ENCODE measurements at places on chromosomes 2 and 18.

DNA sequence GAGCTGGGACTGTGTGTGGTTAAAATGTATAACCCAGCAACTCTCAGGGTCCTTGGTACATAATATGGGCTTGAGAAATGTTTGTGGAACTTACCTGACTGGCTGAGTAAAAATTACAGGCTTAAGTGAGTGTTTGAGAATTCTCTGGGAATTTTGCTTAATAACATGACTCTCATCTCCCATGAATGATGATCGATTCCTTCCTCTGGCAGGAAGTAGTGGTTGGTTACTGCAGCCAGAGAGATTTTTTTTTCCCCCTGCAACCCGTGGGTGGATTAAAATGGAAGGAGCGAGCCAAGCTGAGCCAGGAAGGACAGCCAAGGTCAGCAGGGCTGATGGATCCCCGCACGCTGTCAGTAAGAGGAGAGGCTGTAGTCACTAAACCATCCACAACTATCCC, 40.6 kb upstream of the RFX8 start:
- DNase-seq = peak; percentile 58

DNA sequence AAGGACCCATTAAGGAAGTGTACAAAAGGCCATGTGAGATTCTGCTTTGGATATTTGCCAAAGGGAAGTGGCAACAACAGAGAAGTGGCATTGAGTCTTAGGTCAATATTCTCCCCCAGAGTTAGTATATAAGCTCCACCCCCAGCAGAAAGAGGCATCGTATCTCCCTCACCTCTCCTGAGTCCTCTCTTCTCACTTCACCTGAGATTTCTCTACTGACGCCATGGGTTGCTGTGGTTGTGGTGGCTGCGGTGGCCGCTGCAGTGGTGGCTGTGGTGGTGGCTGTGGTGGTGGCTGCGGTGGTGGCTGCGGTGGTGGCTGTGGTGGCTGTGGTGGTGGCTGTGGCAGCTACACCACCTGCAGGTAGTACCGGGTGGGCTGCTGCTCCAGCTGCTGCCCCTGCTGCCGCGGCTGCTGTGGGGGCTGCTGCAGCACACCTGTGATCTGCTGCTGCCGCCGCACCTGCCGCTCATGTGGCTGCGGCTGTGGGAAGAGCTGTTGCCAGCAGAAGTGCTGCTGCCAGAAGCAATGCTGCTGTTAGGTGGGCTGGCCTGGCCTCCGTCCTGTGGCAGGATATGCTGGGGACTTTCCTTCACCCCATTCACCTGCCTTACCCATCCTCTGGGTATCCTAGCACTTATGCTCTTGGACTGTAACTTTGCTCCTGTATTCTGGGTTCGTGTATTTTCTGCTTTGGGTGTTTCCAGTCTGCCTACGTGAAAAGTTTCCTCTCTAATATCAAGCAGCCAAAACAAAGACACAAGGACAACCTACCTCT, 5.9 kb downstream of the SCYGR3 start:
- DNase-seq = no peak

DNA sequence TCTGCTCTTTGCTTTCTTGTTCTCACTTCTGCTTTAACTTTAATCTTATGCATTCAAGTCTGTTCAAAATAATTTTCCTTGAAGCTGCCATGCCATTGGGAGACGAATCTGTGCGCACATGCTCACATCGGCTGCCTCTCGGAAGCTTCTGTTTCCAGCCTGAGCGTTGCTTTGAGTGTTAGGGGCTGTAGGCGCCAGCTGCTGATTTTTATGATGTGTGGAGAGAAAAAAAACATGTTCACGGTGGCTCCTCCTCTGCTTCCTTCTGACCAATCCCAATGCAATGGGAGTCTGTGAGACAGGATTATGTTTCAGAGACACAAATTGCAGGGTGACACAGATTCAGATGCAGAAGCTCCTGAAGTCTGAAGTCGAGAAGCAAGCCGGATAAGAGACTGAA, at the start of gene MC4R:
MC4R (minus strand) TSS at position 180 of the 400 bp plus-strand sequence. CDS start 426 bp downstream, outside the sequence.
- DNase-seq = peak; percentile 86

GRCh38 chr2:95009412-95009811, 16.1 kb upstream of the MAL start:
- no peak for DNase-seq

DNA sequence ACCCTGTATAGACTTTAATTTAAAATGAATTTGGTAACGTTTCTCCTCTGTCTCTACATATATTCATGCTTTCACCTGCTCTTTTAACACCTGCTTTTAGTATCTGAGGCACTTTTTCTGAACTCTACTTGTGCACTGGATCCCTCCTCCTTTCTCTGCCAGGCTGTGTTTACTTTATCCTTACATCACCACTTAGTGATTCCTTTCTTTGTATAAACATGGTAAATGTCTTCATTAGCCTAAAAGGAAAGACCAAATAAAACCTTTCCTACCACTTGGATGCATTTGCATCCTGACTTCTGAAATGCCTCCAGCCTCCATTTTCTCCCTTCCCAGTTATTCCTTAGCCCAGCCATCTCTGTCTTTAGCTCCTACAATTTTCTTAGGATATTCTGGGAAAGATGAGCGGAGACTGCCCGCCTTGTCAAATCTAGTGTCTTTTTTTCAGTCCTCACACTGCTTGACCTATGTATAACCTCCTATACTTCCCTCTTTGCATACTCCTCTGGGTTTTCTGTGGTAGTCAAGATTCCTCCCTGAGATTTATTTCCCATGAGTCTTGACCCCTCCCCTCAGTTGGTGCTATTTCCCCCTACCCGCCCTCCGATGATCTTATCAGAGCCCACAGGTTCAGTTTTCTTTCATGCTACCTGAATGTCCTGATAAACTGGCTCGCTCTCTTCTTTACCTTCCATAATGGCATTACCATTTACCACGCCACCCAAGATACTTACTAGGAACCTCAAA, 44.8 kb downstream of the REL start:
- DNase-seq = peak; percentile 23

GRCh38 chr18:77086034-77086433, 46.5 kb downstream of the MBP start:
- peak; percentile 80 for DNase-seq

DNA sequence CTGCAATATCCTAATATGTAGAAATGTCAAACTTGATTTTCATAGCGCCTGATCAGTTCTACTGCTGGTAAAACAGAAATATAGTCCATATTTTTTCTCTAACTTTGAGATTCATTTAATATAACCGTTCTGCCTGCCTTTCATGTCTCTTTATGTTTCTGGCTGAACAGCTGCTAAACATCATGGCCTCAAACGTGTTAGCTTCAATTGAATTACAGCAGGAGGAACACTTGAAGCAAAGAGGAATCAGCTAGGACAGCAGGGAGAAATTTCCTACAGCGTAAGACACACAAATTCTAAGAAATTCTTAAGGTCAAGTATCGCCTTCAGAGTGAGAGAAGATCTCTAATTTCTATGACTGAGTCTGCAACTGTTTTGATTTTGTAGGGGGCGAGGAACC, 433.2 kb downstream of the FBXO15 start:
- no peak for DNase-seq

GRCh38 chr2:27051902-27052645, 606 bp downstream of the AGBL5 start:
- DNase-seq = no peak

DNA sequence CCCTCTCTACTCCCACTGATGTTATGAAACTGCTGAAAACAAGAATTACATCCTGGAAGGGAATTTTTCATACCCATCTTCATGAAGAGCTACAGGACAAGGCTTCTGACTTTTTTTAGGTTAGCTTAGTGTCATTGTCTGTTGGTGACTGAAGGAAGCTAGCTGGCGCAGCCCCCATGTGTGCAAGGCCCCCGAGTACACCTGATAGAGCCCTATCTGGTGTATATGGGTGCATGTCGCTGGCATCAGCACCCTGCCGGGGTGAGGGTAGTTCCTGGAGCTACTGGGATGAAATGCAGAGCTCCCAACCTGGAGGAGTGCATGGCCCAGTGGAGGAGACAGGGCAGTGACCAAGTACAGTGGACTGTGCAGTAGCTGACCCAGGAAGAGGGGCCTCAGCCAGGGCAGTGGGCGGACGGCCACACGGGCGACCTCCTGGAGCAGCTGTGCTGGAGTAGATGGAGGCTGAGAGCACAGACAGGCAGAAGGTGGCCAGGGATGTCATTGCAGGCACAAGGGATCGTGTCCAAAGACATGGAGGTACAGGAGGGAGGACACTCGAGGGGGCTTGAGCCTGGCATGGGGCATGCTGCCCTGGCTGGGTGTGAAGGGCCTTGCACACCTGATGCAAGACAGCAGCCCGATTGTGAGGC, 12.1 kb downstream of the IMPA2 start:
- DNase-seq = no peak

GRCh38 chr18:7273301-7273921, 42.5 kb downstream of the LRRC30 start:
- peak; percentile 76 for DNase-seq

GRCh38 chr2:102181376-102181775, 5.4 kb upstream of the IL1RL2 start:
- DNase-seq = no peak

- no peak for DNase-seq
Observed at GRCh38 chr2:64479259-64480117, 25.5 kb downstream of the LGALSL start.

DNA sequence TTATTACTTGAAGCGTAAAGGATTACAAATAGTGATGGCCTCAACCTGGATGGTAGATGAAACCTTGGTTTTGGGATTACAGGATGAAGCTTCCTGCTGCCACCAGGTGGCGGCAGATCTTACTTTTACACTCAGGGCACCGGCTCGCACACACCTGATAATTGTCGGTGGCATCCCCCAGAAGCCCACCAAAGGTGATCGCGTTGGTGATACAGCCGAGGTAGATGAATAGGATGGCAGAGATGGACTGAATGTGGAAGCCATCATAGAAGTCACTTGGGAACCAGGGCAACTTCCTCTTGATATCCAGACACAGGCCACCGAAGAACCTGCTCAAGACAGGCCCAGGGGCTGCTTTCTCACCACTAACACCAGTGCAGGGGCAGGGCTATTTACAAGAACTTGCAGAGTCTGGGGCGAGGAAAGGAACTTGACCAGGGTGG, 51.8 kb downstream of the MTHFD2 start:
- DNase-seq = peak; percentile 33

DNA sequence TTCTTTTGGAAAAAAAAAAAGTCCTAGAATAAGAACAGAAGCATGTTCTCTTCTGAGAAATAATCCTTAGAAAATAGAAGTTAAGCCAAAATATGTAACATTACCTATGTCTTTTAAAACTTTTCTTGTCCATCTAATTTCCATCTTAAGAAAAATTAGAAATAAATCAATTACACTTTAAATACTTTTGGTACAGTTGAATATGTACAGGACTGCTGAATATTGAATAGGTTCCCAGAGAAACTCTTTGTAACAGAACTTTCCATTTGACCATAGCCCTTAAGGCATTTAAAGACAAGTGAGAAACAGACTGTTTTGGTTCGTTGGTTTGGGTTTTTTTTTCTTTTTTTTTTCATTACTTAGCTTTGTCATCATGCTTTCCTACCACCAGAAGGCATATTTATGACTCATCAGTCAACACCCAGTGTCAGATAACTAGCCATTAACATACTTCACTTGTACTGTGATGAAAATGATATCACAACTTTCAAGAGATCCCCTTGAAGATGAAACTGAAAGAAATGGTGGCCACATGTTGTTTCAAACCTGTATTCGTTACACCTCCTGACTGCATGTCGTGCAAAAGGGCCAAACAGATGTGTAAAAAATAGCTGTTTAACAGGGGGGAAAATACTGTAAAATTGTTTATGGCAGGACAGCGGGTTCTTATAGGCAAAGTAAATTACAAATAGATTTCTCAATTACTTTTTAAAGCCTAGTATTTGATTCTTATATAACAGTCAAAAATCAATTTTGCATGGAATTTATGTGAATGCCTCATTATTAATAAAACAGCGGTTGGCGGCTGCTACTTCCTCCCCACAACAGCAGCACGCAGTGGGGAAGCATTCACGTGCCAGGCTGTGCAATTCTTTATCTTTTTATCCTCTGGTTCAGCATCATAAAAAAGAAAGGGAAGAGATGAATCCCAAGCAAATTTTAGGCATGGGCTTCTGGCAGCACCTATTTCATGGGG, 280.7 kb upstream of the HNRNPA3 start:
- peak; percentile 34 for DNase-seq

- no peak for DNase-seq
Observed at GRCh38 chr2:240293557-240294461, 141.7 kb upstream of the GPC1 start.

DNA sequence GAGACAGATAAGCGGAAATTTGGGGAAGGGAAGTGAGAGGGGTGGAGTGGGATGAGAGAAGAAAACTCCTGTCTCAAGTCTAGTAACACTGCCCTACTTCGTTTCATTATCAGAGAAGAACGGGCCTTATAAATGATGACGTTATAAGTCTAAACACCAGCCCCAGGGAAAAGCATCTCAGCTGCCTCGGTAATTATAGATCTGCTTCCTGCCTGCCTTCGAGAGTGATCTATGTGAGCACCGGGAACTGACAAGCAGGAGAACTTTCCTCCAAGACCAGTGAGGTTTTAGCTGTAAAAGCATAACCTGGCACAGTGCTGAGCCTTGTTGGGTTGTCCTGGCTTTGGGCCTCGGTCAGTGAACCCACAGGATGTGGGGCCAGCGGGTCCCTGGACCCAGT, 227.9 kb upstream of the SIX2 start:
- peak; percentile 25 for DNase-seq

GRCh38 chr2:27808418-27808817, 36.9 kb downstream of the MRPL33 start:
- DNase-seq = no peak

- DNase-seq = no peak
Observed at GRCh38 chr2:18475884-18476283, 84.6 kb downstream of the RDH14 start.

DNA sequence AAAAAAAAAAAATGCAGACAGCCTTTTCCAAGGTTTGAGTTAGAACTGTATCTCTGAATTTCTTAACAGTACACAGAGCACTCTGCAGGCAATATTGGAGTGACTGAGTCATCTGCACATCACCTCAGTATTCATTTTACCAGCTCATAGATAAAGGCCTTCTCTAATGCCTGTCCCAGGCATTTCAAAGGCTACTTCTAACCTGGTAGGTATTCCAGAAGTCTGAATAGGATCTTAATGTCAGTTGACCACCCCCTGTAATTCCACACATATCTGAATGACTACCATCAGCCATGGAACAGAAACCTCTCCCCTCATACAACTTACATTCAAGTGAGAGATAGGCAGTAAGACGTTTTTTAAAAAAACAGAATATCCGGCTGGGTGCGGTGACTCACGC, 9.0 kb downstream of the METTL21A start:
- DNase-seq = peak; percentile 57

GRCh38 chr2:183459466-183459865, 335.2 kb downstream of the NUP35 start:
- DNase-seq = no peak

GRCh38 chr18:55743736-55744135, 155.7 kb upstream of the TCF4 start:
- no peak for DNase-seq

DNA sequence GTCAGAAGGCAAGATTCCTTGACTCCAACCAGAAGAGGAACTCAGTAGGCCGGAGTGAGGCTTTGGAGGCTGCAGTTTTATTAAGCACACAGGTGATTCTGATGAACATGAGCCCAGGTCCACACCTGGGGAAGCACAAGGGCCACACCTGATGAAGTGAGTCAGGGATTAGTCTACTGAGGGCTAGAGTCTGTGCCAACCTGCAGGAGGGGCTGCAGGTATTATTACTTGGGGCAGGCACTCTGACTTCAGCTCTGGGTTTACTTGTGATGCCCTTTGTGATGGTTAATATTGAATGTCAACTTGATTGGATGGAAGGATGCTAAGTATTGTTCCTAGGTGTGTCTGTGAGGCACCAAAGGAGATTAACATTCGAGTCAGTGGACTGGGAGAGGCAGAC, 75.2 kb upstream of the ZCCHC2 start:
- DNase-seq = no peak

GRCh38 chr2:238459081-238459629, 32.4 kb downstream of the ASB1 start:
- DNase-seq = peak; percentile 76

Measured in astrocyte of the spinal cord (primary cell).